Activated naive CD4-positive, alpha-beta T cell treated with anti-CD3 and anti-CD28 coated beads for 36 hours (primary cell): ENCODE measurements at places on chromosomes 4 and X. TPM values are rescaled to one million over a fixed set of nuclear protein-coding genes. Genes with fewer than 3 reads are reported as not detected.
A peak's percentile ranks its signal among the peaks of the same experiment; 100 is the strongest.

The CXXC4 gene
- total RNA-seq: not detected

GRCh38 chr4:31374256-31374960 lies 654.2 kb downstream of the PCDH7 start:
- DNase-seq: no peak

DNA sequence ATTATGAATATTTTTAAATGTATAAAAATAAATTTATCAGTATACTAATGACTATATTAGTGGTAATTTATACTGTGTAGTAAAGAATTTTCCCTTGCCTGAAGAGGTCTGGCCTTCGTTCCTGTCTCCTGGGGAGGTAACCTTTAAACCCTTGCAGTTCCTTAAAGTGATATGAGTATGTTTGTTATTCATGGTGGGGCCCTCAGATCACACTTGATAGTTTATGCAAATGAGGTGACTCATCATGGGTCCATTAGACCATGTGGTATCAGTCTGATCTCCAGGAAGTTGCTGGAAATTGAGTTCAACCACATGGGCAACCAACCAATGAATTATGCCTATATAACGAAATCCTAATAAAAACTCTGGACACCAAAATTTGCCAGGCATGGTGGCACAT lies 904.1 kb downstream of the RPA4 start:
- no peak for DNase-seq

- no peak for DNase-seq
Measured at GRCh38 chr4:71268166-71268565, 70.7 kb upstream of the SLC4A4 start.

DNA sequence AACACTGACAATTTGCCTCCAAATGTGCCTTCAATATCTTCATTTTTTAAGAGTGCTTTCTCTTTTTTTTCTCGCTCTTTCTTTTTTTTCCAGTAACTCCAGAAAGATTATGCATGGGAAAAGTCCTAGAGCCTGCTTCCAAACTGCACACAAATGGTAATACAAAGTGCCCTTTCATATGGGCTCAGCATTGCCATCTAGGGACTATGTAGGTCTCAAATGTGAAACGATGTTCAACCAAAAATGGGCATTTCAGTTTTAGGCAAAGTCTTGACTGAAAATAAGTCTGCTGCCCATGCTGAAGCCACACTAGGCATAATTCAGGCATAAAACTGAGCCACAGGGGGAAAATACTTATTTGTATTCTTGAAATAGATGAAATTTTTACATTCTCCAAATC lies 65.6 kb downstream of the SYNPO2 start:
- no peak for DNase-seq

- no peak for DNase-seq
Measured at GRCh38 chr4:80419946-80420345, 84.4 kb downstream of the CFAP299 start.

The TMSB4X gene
- 5,691 TPM for total RNA-seq

DNA sequence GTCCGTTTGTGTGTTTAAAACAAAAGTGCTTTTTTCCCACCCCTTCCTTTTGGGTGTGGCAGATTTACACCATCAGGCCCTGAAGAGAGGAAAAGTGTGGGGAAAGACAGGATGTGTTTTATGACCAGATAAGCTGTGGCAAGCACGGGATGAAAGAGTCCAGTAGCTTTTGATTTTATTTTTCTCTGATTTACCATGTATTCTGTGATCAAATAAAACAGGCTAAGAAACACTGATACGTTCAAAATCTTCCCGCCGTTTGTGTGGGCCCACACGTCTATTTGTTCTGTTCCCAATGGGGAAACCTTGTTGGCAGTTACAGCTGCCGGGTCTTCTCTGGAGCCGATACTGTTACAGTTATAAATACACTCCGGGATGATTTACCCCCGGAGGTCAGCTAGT lies 10.8 kb downstream of the LRP2BP start:
- no peak for DNase-seq

GRCh38 chrX:118603981-118604380 lies 108.4 kb downstream of the DOCK11 start:
- DNase-seq: peak; percentile 50

The SLC34A2 gene
- total RNA-seq: not detected

The COX7B2 gene
- total RNA-seq: not detected

- no peak for DNase-seq
Measured at GRCh38 chr4:48042979-48043461, 26.4 kb downstream of the NIPAL1 start.

GRCh38 chr4:180057891-180058671 lies 2185.1 kb upstream of the TENM3 start:
- DNase-seq: peak; percentile 4

DNA sequence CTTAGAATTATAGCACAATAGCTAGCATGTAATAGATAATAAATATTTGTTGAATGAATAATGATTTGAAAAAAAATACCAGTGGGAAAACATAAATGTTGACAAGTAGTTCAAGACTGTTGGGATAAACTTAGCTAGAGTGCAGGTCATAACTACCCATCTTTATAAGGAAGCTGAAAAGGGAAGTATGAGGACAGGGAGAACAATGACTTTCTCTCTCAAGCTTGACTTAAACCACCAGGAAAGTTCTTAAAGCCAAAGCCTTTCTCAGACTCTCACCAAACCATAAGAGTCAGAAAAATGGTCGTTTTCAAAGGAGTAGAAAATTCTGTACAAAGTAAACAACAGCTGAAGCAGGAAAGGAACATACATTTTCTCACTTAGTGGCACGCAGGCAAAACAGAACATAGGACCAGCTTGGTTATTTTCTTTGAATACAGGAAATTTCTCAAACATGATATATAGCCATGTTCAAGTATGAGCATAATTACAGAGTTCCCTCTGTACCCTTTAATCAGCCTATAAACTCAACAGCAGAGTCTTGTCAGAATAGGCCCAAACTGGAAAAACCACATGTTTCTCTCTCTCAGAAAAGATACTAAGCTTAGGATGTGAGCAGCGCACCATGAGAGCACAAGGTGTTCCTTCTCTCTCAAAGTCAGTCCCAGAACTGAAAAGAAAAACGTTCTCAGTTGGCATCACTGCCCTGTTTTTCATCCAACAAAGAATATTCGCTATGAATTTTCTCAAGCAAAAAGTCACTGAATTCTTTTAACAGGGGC lies 28.7 kb downstream of the MAPK10 start:
- DNase-seq: no peak

GRCh38 chr4:121255986-121256750 lies 92.0 kb upstream of the TNIP3 start:
- DNase-seq: peak; percentile 78

The OPN1MW gene
- total RNA-seq: not detected

The CRMP1 gene
- not detected for total RNA-seq

- no peak for DNase-seq
Measured at GRCh38 chr4:47974566-47974965, 41.9 kb downstream of the CNGA1 start.

- no peak for DNase-seq
Measured at GRCh38 chr4:163109967-163110366, 56.7 kb downstream of the NAF1 start.

The BST1 gene
- total RNA-seq: 0.96 TPM

The FGD1 gene
- total RNA-seq: 0.30 TPM

- DNase-seq: no peak
Measured at GRCh38 chr4:48832571-48832970, 1.7 kb downstream of the OCIAD1 start.

The FRMD7 gene
- total RNA-seq: not detected

- DNase-seq: peak; percentile 43
Measured at GRCh38 chrX:130916636-130917422, 13.8 kb upstream of the ENOX2 start.

DNA sequence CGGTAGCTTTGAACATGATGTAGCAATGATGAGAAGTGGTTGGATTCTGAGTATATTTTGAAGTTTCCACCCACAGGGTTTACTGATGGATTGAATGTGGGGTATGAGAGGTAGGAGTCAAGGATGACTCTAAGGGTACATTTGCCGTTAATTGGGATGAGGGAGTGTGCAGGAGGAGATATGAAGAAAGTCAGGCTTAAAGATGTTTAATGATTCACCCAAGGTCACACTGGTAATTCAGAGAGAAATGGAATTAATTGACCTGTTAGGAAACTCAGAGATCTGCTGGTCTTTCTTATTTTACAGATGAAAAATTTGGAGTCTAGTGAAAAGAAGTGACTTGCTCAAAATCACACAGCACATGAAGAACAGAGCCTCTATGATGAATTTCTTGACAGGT lies 390.7 kb downstream of the GBA3 start:
- DNase-seq: no peak

DNA sequence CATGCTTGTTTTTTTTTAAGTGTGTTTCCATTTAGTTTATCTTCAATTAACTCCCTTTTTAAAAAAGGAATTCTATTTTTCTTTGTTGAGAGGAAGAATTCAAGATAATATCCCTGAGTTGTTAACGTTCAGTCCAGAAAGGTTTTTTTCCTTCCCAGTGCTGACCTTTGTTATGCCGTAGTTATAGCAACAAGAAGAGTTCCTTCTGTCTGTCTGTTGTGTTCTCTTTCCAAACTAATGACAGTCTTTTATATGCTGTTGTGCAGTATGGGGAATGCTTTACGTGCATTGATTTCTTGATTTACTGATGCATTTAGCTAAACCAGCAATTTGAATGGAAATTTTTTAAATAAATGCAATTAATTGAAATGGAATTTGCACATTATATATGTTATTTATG lies 6.6 kb upstream of the CXXC4 start:
- no peak for DNase-seq

The NUP62CL gene
- total RNA-seq: 3.6 TPM

The IL15 gene
- total RNA-seq: 0.52 TPM
